ENCODE measurements at places on chromosomes 3 and 15.

GRCh38 chr15:79777916-79778315, 118.9 kb downstream of the MTHFS start:
- no peak for DNase-seq

DNA sequence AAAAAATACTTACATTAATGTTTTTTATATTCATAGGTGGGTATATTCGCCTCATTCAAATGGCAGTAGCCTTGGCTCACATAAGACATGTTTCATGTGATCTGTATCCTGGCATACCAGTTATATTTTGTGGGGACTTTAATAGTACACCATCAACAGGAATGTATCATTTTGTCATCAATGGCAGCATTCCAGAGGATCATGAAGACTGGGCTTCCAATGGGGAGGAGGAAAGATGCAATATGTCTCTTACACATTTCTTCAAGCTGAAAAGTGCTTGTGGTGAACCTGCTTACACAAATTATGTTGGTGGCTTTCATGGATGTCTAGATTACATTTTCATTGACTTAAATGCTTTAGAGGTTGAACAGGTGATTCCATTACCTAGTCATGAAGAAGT, 3.5 kb downstream of the PDE12 start:
- no peak for DNase-seq

- no peak for DNase-seq
Measured at GRCh38 chr3:117117188-117117936, 407.8 kb downstream of the TUSC7 start.

DNA sequence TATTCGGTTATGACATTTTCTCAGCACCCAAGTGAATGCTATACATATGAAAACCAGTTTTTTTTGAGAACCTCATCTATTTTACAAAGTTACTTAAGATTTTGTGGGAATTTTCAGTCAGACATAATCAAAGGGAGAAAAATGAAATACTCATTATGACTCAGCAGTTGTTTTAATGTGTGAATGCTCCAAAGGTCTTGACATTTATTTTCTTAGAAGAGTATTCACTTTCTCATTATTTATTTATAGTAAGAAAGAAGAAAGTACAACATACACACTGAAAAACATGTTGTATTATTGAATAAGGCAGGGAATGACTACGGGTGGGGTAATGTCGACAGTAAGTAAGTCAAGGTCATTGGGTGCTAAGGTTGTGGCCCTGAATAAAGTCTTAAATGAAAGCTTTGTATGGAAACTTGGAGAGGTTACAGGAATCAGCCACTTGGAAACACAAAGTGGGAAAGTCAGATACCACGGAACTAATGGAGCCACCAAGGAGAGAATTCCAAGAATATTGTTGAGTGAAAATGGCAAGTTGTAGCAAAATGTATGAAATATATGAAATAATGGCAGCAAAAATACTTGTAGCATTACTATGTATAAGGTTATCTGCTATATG, 844.5 kb downstream of the TBL1XR1 start:
- no peak for DNase-seq

DNA sequence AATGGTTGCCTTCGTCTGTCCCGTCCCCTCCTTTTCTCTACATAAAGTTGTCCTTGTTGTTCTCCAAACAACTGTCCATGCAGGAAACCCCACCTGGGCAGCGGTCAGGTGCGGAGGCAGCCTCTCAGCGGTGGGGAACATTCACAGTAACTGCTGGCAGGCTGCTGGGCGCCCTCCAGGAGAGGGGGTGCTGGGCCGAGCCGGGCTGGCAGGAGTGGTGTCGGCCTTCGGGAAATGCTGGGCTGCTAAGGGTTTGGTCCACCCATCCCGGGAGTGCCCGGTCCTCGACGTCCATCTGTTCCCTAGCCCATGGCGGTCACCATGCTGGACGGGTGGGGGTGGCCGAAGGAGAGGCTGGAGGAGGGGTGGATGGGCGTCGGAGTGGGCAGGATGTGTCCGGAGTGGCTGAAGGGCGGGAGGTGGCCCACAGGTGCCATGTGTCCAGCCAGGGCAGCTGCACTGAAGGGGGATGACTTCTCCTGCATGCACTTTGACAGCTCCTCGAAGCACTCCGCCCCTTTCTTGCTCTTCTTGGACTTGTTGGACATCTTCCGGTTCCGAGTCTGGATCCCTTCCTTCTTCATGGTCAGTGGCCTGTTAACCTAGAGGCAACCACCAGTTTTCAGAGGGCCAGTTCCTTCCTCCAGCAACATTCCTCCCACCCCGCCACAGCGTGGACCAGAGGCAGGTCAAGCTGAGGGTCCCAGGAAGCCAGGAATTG, 12.1 kb downstream of the GATA2 start:
- no peak for DNase-seq

DNA sequence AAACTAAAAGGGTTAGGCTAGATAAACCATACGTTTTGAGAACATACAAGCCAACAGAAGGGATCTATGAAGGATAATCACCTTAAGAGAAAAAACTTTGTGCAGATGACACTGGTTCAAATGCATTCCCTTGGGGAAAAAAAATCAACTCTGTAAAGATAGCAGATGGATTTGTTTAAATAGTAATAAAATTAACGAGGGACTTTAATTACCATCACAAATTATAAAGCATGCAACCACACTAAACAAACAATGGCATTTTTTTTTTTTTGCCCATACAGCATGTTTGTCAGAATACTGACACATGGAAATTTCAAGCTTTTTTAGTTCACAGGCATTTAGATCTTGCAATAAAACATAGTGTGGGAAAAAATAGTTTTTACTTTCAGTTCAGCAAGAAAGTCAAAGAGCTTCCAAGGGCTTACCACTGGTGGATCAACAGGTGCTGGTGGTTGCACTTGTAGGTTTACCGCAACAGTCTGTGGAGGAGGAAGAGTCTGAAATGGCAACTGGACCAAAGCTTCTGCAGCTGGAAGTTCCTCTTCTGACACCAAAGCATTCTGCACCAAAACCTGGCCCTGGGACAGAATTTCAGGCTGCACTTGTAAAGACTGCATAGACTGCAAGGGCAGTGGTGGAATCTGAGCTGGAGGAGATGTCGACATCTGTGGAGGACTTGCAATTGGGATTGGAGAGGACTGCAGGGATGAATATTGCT, 53.1 kb downstream of the PHC3 start:
- no peak for DNase-seq

GRCh38 chr3:132448216-132448961, 31.1 kb downstream of the DNAJC13 start:
- DNase-seq, result no peak

- no peak for DNase-seq
Measured at GRCh38 chr3:126436826-126437717, 38.6 kb downstream of the ZXDC start.

DNA sequence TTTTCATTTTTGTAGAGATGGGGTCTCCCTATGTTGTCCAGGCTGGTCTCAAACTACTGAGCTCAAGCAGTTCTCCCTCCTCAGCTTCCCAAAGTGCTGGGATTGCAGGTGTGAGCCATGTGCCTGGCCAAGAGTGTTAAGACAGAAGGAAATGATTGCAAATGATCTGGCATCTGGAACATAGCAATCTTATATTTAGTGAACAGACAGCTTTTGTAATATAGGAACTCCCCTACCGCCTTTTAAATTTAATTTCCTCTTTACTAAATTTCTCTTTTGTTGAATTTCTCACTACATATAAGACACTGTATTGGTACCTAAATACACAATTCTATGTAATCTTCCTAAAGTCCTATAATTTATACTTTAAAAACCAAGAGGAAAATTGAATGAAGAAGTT, 13.1 kb downstream of the ANO10 start:
- DNase-seq, result no peak

- no peak for DNase-seq
Measured at GRCh38 chr15:60853109-60853508, 374.2 kb upstream of the ICE2 start.

DNA sequence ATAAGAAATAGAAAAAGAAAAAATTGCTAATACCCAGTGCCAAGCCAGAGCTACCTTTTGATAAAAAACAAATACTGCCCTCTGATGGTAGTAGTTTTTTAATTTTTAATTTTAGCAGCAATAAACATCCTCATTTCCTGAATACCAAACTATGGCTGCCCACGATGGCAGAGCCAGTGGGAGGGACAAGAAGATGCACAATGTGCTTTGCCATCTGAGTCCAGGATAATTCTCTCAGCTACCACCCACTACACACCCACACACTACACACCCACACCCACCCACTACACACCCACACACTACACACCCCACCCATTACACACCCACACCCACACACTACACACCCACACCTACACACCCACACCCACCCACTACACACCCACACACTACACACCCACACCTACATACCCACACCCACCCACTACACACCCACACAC, 17.8 kb downstream of the CEP19 start:
- no peak for DNase-seq

GRCh38 chr15:75694241-75695182, 18.1 kb downstream of the CSPG4 start:
- no peak for DNase-seq

GRCh38 chr3:193978486-193978885, 157.5 kb upstream of the HES1 start:
- no peak for DNase-seq

DNA sequence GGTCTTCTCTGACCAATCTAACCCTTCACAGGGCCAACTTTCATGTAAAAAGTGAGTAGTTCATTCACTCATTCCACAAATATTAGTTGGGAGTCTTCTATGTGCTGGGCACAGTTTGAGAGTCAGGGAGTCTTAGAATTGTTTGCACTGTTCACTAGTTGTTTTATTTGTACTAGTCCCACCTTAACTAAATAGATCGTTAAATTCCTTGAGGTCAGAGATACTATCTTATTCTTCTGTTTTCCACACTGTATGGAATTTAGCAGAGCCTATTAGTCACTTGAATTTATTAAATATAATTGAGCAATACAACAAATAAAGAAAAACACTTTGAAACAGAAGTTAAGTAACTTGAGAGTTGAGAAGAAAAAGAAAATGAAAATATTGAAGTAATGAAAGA, 40.8 kb upstream of the SPTSSB start:
- no peak for DNase-seq

DNA sequence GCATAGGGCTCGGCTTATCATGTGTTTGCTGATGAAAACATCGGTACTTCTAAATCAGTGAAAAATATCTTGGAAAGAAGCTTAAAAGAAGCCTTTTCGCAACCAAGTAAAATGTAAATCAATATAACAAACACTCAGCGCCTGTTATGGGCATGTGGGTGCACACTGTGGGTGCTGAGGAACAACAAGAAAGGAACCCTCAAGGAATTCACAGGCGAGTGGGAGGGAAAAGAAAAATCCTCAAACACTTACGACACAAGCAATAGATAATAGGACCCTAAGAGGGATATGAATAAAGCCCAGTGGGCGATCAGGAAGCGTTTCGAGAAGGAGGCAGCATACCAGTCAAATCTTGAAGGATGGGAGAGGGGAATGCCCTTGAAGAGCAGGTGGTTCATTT, 21.9 kb downstream of the GLDN start:
- no peak for DNase-seq

DNA sequence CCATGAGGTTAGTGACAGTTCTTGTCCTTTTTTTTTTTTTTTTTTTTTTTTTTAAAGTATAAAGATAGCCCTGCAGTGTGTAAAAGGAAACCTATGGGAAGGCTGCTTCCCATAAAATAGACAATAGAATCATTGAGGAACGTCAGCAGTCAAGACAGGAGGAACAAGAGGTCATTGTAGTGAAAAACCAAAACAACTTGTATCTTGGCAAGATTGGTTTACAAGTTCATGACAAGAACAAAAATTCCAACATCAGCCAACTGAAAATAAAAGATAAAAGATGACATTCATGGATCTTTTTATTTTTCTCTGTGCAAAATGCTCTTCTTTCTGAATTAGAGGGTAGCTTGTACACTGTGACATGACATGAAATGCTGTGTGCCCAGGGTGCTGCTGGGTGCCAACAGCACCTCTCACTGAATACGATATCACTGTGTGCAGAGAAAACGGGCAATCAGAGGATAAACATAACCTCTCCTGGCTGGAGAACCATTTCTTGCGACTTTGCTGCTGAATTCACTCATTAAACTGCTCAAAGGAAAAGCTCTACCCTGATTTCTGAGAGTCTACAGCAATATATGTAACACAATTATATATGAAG, 30.1 kb upstream of the IP6K2 start:
- DNase-seq, result no peak

DNA sequence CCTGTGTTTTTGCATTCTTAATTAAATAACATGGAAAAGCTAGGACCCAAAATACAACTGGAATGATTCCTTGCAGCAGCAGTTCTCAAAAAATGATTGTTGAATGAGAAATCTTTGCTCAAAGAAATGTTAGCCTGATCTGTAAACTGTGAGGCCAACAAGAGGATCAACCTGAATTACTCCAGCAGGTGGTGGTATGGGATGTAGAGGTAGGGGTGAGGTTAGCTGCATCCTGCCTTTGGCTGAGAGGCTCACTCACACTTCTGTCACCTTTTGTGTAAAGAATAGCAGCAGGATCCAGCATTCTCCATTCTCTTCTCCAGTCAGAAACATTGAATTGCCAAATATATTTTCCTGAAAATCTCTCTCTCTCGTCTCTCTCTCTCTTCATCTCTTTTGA, 26.5 kb upstream of the FAM98B start:
- DNase-seq, result no peak

GRCh38 chr15:83917432-83917831, 263.5 kb downstream of the ADAMTSL3 start:
- DNase-seq, result no peak

DNA sequence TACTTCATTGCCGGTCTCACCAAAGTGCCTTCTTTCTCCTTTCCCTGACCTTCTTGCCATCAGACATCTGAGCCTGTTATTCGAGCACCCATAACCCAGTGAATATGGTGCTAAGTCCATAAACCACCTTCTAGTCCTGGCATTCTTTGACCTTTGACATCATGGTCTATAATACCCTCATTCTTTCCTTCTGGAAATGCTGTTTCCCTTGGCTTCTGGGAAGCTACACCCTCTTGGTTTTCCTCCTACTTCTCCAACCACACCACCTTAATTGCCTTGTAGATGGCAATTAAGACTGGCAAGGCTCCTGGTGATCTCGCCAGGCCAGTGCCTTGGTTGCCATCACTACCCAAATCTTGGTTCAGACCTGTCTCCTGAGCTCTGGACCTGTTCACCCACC, 56.1 kb upstream of the TRAK1 start:
- no peak for DNase-seq

GRCh38 chr3:165669504-165669903, 167.7 kb downstream of the BCHE start:
- DNase-seq, result no peak

DNA sequence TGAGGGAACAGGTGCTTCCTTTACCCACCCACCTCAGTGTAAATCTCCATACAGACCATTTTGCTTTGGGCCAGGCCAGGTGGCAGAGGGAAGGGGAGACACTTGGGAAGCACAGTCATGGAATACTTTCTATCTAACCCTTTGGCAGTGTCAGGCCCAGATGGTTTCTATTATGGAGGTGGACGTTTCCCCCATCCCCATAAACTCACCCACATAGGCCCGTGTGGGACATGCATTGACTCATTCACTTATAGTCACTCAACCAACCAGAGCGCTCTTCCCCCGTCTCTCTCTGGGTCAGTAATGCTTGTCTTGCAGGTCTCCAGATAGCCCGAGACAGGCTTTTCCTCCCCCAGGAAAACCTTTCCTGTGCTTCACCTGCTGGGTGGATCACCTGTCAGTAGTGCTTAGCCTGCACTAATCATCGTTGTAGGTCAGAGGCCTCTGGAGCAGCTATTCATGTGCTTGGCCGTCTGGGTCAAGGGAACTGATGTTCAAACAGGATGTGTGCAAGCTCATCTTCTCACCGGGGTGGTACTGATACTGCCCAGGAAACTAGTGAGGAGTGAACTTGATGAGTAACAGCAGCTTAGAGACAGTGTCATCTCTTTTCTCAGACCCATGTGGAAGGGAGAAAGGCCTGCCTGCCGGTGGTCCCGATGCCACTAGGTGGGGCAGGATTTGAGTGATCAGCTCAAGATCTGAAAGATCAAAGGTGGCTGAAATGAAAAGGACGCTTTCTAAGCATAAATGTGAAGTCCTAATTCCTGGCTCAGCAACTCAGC, 67.1 kb downstream of the CEMIP start:
- no peak for DNase-seq

All from stimulated activated CD8-positive, alpha-beta memory T cell treated with anti-CD3 and anti-CD28 coated beads, Interleukin-4, amount 100 ng/mL, for 1 hour (primary cell).